ENCODE measurements at places on chromosomes 12 and 14.

DNA sequence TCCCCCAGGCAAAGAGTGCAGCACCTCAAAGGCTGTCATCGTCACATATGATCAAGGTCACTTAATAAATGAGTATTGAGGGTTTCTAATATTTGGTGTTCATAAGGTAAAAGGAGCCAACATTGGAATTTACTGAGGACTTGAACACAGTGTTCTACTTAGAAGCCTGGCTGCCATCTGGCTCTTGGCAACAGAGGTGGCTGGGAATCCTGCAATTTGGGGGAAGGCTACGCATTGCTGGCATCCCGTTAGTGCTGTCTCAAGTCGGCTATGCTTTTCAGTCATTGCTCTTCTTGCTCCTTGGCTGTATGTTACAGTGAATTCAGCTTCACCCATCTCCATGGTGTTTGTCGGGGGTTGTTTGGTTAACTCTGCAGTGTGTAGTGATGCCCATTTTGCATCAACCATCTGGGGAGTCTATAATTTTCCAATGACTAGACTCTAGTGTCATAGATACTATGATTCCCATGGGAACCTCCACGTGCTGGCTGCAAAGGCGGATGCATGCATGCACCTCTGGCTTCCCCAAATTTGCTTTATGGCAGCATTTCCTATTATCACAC is 12.9 kb upstream of the SLC24A4 start:
- no peak for DNase-seq

DNA sequence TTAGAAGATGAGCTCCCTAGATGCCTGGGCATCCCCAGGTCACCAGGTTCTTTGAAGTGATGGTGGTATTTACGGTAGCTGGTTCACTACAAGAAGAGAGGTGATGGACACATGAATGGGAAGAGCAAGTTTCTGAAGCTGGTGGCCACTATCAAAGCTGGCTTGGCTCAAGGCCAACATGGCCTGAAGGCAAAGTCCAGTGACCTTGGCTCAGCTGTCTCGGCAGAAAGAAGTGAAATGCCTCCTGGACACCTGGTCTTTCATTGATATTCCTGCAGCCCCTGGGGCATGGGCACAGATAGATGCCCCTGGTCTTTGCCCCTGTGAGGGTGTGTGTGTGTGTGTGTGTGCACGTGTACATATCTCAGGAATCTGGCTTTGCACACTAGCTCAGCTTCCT is 441.8 kb upstream of the TMPO start:
- DNase-seq, result no peak

DNA sequence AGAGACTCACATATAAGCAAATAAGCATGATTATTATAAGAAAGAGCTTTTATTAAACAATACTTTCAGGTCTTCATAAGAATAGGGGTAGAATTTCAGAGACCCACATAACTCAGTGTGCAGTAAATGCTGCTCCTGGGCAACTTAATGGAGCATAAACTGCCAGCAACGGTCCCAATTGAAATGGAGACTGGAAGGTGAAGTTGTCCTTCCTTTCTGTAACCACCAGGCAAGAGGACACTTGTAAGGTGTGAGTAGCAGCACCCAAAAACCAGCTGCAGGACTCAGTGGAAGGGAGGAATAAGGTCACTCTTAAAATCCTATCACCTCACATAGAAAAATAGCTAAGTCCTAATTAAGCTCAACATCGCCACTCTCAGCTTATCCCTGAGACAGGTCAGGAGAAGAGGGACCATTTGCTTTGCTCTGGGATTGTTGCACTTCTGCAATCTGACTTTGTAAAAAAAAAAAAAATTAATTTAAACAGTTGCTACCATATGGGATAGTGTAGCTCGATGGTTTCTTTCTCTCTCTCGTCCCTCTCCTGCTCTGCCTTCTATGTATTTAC is 22.7 kb upstream of the LTA4H start:
- DNase-seq, result no peak

GRCh38 chr14:103030741-103031565 is 26.4 kb downstream of the CDC42BPB start:
- no peak for DNase-seq

DNA sequence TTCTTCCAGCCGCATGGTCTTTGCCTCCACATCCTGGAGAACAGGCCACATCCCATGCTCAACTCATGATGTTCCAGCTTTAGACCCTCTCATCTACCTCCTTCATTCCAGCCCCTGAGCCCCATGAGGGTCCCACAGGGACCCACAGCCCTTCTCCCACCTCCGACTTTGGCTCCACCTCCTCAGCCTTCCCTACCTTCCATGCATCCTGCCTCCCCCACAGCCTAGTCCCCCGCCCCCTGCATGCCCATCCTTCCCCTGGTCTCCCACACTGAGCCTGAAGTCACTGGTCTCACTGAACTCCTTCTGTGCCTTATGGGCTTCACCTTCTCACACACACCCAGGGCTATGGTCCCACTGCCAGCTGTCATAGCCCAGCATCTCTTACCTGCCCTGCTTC is 9.8 kb downstream of the RAPGEF3 start:
- DNase-seq, result no peak

Data from stimulated activated CD8-positive, alpha-beta memory T cell treated with anti-CD3 and anti-CD28 coated beads, Interleukin-7, amount 100 ng/mL, for 24 hours (primary cell).